ENCODE measurements at places on chromosomes 11 and 22.

DNA sequence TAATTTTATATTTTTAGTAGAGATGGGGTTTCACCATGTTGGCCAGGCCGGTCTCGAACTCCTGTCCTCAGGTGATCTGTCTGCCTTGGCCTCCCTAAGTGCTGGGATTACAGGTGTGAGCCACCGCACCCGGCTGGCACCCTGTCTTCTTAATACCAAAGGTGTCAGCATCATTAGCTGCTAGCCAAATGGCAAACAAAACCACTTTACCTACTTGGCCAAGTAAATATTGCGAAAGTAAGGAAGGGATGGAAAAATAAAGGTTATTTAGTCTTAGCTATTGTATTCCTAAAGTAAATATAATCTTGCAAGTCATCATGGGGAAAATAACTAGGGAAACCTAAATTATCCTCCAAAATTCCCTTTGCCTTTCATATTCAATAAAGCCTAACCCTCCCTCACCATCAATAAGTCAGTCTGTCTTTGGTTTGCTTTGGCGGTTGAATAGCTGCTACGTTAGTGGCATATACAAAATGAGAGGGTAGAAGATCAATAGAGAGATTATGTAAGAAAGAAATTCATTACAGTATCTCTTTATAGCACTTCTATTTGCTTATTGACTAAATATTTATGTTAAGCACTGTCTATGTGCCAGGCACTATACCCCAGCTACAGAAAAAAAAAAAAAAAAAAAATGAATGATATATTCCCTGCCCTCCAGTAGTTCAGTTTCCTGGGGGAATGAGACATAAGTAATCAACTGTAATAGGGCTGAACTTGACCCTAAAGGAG, 40.2 kb upstream of the CFAP300 start:
- DNase-seq: no peak

DNA sequence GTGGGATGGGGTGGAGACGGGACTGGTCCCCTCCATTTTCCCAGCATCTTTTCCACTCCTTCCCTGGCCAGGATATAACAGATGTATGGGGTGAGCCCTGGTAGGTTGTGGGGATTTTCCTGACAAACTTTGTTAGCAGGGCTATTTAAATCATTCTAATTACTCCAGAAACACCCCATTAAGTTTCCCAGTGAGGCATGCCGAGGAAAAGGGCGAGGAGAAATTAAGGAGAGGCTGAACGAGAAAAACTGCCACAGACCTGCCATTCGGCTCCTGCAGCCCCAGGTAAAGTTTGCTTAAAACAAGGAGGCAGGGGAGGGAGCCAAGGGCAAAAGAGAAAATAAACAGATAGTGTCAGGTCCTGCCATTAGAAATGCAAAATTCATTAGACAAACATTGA, 428.2 kb downstream of the BUD13 start:
- DNase-seq: no peak

DNA sequence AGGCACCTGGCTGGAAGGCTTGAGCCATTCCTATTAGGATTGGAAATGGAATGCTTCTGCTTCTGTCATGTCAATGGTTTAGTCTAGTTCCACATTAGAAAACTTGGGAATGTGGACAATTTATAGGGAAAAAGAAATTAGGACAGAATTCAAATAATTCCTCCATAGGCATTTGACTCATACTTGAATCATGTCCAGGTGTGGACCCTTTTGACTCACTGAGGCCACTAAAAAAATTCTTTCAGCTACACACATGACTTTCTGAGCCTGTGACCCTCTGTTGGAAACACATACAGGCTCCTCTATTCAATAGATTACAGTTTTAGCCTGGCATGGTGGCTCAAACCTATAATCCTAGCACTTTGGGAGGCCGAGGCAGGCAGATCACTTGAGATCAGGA, 100.5 kb downstream of the RASSF10 start:
- no peak for DNase-seq

DNA sequence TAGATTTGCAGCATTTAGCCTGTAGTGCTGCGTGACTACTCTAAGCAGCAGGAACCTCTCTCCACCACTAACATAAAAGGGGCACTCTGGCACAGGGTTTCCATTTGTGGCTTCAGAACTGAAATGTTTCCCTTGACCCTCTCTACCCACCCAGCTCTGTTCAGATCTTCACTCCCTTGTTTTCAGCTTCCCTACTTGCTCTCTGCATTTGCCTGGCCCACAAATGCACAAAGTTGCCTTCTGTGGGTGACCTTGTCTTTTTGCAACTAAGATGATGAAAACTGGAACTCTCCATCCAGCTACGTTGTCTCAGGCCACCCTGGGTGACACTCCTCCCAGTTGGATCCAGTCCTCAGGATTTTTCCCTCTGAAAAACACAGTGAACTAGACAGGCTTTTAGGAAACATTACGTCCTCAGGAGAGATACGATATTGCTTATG, 19.8 kb upstream of the PSMA1 start:
- no peak for DNase-seq

DNA sequence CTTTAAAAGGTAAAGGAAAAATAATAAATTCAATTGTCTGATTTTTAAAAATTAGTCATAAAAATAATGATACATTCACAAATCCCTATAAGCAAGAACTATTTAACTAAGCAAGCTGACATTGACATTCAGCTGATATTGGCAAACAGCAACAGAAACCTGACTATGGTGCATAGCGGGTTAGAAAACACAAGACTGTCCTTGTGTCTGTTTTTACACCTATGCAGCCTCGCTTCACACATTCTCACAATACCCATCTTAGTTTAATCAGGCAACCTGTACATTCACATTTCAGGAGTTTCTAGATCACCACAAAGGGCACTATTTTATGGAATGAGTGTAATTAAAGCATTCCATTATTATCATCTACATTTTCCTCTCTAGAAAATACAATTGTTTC, 737.1 kb downstream of the KCNA4 start:
- no peak for DNase-seq

- no peak for DNase-seq
Measured at GRCh38 chr11:57001674-57002401, 13.1 kb downstream of the OR5AK2 start.

- no peak for DNase-seq
Measured at GRCh38 chr11:114074546-114075343, 15.2 kb downstream of the ZBTB16 start.

Measured in ELF-1 (cell line).